Effector CD4-positive, alpha-beta T cell (primary cell): ENCODE measurements at places on chromosomes 5 and 9.
A peak's percentile ranks its signal among the peaks of the same experiment; 100 is the strongest.

DNA sequence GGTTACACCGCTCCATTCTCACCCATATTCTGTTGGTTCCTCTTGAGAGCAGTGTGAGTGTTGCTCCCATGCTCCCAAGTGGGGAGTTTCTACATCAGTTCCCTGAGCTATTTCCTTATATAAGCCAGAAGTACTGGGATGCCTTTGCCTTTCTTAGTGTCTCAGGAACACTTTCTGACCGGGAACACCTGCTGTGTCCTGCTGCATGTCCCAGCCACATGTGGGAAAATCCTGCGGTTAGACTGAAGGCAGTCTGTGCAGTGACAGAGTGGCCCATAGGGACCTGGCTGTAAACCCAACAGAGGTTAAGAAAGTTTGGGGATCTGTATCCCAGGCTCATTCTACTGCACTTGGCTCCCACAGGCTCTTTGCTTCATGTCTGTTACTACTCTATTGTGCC lies 126.0 kb downstream of the EGFLAM start:
- DNase-seq, result no peak

GRCh38 chr9:89051421-89052025 lies 60.3 kb downstream of the S1PR3 start:
- DNase-seq, result no peak

- DNase-seq, result no peak
These were observed 351.0 kb downstream of the PRELID2 start for GRCh38 chr5:145484158-145484557.

GRCh38 chr9:134366223-134367031 lies 40.2 kb downstream of the RXRA start:
- DNase-seq, result no peak

DNA sequence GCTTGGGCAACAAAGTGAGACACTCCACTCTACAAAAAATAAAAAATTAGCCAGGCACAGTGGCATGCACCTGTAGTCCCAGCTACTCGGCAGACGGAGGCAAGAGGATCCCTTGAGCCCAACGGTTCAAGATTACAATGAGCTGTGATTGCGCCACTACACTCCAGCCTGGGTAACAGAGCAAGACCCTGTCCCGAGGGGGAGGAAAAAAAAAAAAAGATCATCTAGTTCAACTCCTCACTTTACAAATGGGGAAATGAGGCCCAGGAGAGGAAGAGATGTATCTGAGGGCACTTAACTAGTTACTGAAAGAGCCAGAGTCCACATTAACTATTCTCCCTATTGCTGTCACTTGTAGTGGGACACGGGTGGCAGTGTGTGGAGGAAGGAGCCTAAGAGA lies 13.8 kb downstream of the PDCL start:
- DNase-seq, result no peak

DNA sequence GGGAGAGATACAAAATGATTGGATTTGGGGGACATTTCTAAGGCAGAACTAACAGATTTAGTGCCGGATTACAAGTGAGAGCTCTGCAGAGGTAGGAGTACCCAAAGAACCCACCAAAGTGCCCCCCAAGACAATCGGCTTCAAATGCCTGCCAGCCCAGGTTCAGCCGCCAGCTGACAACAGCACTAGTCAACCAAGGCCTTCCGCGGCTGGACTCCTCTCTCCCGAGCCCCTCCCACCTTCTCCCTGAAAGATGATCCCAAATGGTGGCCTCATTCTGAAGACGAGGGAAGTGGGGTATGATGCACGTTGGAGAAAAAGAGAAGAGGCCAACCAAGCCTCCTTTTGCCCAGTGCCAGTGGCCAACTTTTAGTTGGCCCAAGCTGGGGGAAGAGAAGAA lies 210.4 kb upstream of the SLC30A5 start:
- no peak for DNase-seq

- DNase-seq, result no peak
These were observed 234.3 kb downstream of the NR3C1 start for GRCh38 chr5:143168921-143169810.

DNA sequence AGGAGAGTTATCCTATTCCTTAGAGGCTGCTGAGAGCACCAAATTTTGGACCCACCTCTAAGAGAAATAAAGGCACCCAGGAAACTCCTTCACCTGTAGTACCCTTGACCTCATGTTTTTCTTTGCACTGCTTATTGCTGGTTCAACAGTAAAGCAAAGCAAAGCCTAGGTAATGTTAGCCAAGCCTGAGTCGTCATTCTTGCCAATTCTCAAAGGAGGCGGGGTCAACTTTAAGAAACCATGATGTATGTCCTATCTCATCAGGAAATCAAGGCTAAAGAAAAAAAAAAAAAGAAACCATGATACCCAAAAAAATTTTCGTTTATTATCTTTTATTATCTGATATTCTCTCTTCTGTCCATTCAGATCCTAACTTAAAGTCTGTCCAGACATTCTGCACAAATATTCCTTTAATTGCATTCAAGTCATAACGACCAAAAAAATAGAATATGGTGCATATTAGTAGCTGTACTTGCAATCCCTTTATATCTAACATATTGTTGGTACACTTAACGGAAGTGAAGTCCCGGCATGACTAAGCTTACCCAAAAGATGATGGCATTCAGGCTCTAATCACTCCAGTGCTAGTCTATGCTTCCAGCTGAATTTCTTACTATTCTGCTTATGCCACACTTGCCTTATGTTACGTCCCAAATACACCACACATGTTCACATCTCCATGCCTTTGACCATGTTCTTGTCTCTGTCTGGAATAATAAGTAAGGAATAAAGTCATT lies 1.8 kb downstream of the AUH start:
- no peak for DNase-seq

DNA sequence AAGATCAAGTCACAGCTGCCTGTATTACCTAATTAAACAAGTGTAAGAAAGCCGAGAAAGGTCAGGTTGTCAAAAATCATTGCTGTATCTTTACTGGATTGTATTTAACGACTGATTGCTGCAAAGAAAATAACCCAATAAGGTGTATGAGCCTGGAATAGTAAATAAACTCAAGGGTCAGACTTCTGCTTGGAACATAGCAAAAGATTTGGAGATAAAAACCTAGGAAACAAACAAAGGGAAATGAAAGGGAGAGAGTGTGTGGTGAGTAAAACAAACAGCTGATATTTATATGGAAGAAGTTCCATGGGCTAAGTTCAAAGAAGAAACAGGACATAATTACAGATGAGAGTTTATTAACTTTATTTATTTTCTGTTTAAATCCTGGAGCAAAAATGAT lies 354.0 kb downstream of the TLR4 start:
- DNase-seq, result no peak

DNA sequence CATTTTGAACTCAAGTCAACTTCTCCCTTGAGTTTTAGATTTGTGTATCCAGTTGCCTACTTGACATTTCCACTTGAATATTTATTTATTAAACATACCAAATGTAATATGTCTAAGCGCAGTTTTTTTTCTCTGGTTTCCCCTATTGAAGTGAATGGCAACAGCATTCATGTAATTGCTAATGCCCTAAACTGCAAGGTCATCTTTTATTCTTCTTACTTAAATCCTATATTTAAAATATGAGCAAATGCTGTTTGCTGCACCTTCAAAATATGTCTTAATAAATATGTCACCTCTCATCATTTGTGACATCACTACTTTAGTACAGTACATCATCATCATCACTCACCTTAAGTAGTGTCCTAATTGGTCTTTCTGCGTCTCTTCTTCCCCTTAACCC lies 22.4 kb downstream of the SMAD5 start:
- DNase-seq, result no peak

GRCh38 chr9:91534374-91534773 lies 110.7 kb upstream of the NFIL3 start:
- DNase-seq, result no peak

DNA sequence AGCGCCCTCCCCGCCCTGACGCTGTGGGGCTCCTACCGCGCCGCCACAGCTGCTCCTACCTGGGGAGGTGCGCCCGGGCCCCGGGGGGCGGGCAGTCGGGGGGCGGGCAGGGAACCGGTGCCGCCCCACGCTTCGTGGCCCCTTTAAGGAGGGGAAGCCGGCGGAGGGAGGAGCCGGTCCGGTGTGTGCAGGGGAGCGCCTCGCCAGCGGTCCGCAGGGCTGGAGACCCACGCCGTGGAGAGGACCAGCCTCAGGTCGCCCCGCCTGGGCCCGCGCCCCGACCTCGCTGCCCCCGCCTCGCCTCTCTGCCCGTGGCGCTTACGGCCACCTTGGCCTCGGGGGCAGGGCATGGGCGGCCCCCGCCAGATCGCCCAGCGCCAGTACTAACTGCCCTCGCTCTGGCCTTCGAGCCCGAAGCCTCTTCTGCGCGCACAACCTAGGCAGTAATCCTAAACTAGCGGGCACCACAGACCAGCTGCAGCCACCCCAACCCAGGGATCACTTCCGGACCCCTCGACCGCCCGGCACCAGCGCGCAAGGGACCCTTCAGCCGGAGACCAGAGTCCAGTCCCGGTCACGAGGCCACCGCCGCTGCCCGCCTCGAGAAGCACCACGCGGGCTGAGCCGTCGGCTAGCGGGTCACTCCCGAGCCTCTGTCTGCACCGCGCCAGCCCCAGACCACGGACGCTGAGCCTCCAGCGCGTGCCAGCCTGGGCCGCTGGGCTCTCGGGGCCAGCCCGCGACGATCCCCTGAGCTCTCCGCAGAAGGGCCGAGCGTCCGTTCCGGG lies at the start of gene FOXE1:
FOXE1 (plus strand) TSS at position 171 of the 788 bp plus-strand sequence. CDS start 689 bp downstream, outside the sequence.
- DNase-seq, result no peak

DNA sequence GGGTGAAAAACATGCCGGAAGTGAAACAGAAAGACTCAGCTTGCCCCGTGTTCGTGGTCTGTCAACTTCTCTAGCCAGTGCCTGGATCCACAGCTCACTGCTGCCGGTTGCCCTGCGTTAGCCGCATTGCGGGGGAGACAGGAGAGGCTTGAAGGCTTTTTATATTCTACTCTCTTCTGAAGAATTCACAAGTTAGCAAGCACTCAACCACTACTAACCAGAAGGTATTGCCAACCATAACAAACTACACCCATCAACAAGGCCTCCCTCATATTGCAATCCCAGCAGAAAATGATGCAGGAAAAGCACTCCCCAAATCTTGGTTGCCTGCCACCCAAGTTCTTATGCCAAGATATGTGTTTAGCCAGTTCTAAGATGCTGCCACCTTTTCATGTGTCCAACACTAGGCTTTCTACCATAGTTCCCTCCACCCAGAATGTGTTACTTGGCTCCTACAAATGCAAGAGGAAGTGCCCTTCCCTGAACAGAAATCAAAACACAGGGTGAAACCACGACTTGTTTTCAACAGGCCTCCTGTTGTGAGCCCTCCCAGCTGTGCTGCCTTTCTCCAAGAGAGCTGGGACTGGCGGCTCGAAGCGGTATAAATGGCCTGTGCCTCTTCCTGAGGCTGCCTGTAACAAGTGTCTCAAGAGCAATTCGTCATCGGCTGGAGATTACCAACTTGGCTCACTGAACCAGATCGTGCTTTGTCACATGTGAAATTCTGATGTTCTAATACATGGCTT lies 129.0 kb downstream of the SNX18 start:
- peak; percentile 16 for DNase-seq

GRCh38 chr5:15248731-15249130 lies 251.2 kb upstream of the FBXL7 start:
- DNase-seq, result no peak

DNA sequence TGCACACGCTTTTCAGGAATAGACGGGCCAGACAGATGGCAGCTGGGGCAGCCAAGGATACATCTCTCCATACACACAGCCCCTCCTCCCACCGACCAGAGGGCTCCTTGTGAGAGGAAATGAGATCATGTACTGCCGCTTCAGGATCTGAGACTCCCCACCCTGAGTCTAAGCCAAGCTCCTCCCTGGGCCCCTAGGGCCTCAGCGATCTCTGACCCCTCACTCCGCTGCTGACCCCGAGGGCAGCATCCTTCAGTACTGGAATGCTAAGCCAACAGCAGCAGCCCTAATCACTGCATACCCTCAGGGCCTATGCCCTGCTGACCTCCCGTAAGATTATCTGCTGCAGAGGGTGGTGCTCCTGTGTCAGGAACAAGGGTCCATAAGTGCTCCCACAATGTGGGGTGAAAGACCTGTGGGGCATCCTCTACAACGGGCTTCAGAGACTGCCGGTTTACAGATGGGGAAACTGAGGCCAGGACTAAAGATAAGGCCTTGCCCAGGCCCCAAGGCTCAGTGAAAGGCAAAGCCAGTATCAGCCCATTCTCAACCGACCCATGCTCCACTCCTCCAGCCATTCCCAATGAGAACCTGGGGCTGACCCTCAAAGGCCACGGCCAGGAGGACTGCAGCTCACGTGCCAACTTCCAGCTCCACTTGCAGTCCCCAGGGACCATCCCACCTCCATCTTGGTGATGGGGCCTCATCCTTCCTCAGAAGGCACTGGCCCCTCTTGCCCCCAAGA lies 37.5 kb downstream of the BICD2 start:
- no peak for DNase-seq

DNA sequence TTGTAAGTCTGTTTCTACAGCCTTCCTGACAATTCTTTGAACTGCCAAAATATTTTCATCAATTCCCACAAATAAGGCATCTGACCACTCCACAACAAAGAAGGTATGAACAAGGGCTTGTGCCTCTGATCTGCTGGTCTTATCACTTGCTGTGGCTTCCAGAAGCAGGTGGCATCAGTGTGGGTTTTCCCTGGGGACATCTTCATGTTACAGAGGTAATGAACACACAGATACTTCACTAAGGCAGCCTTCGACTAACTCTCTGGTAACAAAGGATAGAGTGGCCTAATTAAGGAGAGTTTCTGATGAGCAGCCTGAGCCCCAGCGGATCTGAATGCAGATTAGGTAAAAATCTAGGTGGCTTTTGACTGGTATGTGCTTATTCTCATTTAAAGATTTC lies 15.2 kb upstream of the ERAP2 start:
- no peak for DNase-seq

- DNase-seq, result no peak
These were observed 179.1 kb downstream of the ADAMTS12 start for GRCh38 chr5:33712664-33713063.

DNA sequence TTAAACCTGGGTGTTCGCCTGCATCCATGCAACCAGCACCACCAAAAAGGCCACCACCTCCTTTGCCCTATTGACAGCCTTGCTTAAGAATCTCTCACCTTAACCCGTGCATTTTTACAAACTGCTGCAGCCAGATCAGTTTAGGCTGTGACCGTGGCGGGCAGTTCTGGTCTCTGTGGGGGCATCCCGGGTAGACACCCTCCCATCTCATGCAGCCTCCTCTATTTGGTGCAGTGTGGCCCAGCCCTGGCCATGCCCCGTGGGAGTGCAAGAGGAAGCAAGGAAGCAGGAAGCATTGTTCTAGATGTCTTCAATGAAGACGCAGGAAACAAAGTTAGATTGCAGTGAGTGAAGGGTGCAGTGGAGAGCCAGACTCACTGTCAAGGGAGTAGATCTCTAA lies 108.8 kb upstream of the MVB12B start:
- DNase-seq, result no peak

GRCh38 chr5:168332042-168332441 lies 40.6 kb downstream of the WWC1 start:
- no peak for DNase-seq

- no peak for DNase-seq
These were observed 324.8 kb downstream of the BNC2 start for GRCh38 chr9:16545639-16546038.

DNA sequence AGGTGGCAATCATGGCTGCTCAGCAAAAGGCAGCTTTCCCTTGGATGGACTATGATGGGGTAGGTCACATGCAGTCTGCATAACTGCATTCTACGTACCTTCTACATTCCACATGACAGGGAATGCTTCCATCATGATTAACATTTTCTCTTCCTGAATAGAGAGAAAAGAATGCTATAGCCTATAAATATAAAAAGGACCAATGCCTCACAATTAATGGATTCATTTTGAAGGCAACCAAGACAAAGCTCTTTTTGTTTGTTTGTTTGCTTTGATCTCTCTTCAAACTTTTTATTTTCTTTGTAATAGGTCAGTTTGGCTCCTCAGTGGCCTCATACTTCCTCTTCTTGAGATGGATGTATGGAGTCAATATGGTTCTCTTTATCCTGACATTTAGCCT lies 201.3 kb downstream of the ALDH1A1 start:
- DNase-seq, result no peak

- DNase-seq, result no peak
These were observed 73.9 kb upstream of the SPRY4 start for GRCh38 chr5:142398730-142399055.
